Right lobe of liver (tissue), 6 donors: ENCODE measurements at places on chromosomes 12 and 14. TPM values are rescaled to one million over a fixed set of nuclear protein-coding genes. Genes with fewer than 3 reads are reported as not detected.

GRCh38 chr12:2627076-2627834 is 167.5 kb upstream of the FKBP4 start:
- no peak for DNase-seq

DNA sequence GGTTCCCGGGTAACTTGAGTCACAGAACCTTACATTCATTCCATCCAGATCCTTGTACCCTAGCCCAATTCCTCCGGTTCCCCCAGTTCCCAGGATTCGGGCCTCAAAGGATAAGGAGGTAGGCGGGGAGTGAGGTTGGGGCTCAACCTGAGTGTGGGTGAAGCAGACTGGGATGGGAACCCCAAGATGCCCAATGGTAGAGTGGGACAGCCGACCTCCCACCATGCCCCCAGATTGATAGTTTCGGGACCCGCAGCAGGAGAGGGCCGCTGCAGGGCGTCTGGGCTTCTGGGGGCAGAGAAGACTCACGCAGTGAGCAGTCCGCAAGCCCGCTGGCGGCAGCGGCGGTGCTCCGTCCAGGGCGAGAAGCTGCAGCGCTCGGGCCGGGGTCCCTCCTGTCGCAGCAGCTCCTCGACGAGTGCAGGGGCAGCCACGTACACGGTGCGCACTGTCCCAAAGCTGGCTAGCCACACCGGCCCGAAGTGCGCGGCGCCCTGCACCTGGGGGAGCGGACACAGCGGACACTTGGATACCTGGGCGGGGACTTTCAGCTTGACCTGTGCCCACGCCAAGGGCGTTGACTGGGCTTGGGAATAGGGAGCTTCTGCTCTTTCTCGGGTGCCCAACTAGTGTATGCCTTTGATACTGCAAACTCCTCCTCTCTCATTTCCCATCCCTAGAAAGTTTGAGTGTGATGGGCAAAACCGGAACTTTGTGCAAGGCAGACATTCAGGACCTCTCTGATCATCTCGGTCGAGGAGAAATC is 997 bp downstream of the CYP27B1 start:
- DNase-seq = no peak

DNA sequence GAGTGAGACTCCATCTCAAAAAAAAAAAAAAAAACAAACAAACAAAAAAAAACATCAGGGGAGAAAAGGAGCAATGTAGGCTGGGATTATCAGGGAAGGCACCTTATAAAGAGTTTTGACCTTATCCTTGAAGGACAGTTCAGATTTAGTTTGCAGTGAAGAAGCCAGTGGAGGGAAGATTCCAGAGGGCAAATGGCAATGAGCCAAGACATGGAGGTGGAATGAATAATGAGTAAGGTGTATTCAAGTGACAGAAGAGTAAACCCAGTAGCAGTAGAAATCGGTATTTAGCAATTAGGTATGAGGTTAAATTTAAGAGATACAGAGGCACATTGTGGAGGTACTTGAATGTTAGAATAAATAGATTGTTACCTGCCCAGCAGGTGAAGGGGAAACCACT is 2.2 kb upstream of the DUSP16 start:
- no peak for DNase-seq

DNA sequence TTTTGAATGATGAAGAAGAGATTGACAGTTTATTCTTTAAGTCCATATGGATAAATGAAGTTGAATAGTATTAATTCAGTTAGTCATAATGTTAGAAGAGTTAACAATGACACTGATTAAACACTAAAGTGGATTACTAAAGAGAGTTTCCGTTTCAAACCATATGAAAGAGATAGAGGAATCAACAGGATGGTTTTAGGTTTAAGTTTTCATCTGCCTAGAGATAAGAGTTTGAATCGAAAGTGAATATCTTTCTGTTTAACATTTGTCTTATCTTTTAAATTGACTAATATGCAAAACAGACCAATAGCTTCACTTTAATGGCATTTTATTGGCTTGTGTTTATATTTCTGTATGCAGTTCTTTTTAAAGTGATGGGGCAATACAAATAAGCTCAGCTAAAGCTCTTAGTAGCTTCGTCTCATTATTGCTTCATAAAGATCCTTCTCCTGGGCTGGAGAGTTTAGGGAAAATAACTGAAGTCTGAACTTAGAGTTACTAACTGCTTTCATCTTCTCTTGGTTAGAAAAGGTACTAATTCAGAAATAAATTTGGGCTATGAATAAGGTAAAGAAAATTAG is 66.0 kb downstream of the MIPOL1 start:
- DNase-seq = no peak

DNA sequence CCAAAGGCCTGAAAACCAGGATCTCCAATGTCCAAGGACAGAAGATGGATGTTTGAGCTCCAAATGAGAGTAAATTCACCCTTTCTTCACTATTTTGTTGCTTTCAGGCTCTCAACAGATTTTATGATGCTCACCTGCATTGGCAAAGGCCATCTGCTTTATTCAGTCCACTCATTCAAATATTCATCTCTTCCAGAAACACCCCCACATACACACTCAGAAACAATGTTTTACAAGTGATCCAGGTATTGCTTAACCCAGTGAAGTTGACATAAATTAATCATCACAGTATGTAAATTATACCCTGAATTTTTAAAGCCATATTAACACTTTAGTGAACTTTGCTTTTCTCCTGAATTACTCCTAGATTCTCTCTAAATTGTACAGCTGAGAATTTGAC is 63.3 kb downstream of the DUSP6 start:
- DNase-seq = no peak

DNA sequence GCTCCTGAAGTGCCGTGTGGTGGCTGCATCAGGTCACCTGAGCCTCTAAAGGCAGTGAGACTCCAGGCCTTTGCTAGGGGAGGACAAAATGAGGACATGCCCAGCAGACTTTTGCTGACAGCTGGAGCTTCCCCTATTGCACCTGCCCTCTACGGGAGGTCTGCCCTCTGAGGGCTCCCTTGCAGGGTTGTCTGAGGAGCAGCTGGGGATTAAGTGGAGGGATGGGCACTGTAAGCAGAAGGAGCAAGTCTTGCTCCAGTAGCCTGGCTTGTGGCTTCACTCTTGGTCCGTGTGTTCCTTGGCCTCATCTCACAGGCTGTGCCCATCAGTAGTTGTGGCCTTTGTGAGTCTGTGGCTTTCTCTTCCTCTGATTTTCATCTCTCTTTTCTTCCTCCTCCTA is 66.9 kb upstream of the NRXN3 start:
- no peak for DNase-seq

DNA sequence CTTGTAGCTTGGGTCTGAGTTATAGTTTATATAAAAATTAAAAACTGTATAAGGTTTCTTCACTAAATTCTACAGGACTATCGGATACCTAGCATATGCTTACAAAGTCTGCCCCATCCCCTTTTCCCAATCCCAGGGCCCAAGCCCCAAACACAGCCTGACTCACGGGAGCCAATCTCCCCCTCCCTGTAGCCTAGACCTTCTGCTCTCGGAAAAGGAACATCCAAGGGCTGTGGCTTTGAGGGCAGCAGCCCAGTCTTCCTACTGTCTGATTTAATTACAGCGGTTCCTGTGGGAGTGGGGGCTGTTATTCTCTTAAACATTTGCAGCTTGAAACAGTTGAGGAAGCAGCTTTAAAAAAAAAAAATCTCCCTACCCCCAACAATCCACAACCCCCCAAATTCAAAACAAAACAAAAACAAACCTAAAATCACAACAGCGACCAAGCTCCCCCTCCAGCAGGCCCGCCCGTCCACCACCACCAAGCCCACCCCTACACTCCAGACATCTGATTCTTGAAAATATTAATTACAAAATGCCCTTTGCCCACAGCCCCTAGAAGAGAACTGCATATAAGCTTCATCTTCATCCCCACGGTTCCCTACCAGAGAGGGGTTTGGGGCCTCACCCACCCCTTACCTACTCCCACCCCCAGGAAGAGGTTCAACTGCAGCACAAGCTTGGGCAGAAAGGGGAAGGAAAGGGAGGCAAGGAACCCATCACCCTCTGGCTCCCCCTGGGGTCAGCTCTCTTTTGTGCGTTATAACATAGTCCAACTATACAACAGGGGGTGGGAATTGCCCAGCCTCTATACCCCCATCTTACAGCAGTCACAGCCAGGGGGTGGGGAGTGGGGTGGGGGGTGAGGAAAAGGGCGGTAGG is 1.1 kb upstream of the PRKAG1 start:
- no peak for DNase-seq

DNA sequence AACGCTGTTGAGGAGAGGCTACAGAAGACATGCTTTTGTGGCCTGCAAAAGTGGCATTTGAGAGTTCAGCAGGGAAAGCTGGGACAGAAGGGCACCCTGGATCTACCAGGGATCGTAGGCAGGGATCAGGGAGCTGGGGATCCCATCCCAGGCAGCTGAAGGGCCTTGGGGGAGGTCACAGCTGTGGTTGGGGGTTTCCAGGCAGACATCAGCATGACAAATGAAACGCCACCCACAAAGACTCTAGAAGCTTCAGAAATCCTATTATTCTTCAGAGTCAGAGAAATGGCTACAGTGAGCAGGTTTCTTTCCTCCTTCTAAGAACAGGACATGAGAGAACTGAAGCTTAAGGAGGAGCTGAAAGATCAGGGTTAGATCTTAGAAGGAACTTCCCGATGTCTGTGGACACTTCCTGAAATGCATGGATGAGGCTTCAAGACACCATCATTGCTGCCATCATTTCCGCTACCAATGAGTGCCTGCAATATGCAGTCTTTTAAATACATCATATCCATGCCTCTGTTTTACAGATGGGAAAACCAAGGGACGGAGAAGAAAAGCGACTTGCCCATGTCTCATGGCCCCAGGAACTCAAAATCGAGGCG is 104.3 kb downstream of the RBM19 start:
- DNase-seq = no peak

PMCH gene
- not detected for total RNA-seq

KIF5A gene
- total RNA-seq = 0.02 TPM
